Activated naive CD4-positive, alpha-beta T cell treated with Interleukin-2 at 50 U/mL for 16 hours (primary cell): ENCODE measurements at places on chromosomes 1 and 21.
A peak's percentile ranks its signal among the peaks of the same experiment; 100 is the strongest.

DNA sequence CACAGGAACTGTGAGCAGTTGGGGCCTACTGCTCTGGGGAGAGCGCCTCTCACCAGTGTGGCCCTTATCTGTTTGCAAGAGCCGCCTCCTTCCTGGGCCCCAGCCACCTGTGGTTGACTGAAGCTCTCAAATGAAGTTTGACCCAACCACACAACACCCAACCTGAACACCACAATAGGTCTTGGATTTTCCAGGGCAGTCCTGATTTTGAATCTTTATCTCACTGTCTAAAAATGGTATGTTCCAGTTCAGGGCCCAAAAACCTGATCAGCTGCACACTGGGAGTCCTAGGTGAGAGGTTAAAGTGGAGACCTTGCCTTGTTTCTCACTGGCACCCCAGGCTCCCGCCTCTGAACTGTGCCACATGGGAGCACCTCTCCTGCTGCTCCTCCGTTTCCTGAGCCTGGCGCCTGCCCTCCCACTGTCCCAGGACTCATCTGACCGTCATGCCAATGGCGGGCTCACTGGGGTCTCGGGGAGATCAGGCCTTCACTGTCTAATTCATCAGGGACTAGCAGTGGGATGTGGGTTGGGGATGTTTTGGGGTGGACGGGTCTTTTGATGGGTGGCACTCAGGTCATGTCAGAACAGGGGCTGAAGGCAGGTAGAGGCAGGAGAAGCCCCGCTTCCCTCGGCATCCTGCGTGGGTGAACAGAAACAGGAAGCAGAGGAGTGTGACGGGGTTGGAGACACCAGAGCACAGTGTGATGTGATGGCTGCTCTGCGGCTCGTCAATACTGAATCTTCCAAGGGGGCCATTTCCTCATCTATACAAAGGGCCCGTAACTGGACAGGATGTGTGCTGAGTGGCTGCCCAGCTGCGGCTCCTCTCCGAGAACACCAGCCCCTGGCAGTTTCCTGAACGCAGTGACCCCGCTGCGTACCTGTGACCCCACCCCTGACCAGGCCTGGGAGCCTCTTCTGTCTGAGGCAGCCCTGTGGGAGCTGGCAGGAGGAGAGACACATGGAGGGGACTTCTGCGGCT lies 59.6 kb upstream of the ITPKB start:
- DNase-seq, result peak; percentile 64

DNA sequence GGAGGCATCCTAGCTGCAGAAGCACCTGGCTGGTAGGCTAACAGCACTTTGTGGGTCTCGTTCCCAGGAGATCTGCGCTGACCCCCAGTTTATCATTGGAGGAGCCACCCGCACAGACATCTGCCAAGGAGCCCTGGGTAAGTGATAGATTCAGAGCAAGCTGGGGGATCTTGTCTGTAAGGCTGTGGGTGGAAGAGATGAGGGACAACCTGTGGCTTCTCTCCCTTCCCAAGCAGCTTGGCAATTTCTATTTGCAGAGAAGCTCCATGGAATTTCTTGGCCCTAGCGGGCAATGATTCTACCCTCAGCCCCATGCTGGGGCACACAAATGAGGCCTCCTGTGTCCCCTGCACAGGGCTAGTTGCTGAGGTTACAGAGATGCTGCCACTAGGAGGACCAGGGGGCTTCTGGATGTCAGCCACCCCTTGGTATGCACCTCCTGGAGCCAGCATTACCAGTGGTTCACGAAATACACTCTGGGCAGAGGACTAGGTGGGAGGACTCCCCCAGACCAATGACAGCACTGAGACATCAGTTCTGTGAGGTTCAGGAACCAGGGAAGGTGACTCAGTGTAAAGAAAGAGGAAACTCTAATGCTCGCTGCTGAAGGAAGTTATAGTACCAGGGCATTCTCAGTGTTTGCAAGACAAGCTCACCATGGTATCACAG lies 5.5 kb downstream of the CAPN2 start:
- DNase-seq, result peak; percentile 30

DNA sequence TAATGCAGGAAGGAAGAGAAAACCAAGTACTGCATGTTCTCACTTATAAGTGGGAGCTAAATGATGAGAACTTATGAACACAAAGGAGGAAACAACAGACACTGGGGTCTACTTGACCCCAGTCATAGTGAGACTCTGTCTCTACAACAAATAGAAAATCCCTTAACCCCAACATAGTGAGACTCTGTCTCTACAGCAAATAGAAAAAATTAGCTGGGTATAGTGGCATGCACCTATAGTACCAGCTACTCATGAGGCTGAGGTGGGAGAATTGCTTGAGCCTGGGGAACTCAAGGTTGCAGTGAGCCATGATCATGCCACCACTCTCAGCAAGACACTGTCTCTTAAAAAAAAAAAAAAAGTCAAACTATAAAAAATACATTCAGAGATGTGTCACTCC lies 42.7 kb downstream of the GIPC2 start:
- DNase-seq, result no peak

DNA sequence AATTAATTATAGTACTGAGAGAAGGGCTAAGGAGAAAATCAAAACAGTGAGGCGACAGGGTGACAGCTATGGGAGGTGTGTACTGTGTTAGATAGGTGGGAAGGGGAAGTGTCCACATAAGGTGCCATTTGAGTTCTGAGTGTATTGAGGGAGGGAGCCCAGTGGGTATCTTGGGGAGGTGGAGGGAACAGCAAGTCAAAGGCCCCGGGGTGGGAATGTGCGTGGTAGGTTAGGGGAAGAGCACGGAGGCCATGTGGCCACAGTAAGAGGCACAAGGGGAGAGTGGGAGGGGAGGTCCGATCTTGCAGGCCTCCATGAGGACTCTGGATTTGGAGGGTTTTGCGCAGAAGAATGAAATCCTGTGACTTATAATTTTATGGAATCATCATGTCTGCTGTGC lies 3.0 kb upstream of the XKR8 start:
- no peak for DNase-seq

DNA sequence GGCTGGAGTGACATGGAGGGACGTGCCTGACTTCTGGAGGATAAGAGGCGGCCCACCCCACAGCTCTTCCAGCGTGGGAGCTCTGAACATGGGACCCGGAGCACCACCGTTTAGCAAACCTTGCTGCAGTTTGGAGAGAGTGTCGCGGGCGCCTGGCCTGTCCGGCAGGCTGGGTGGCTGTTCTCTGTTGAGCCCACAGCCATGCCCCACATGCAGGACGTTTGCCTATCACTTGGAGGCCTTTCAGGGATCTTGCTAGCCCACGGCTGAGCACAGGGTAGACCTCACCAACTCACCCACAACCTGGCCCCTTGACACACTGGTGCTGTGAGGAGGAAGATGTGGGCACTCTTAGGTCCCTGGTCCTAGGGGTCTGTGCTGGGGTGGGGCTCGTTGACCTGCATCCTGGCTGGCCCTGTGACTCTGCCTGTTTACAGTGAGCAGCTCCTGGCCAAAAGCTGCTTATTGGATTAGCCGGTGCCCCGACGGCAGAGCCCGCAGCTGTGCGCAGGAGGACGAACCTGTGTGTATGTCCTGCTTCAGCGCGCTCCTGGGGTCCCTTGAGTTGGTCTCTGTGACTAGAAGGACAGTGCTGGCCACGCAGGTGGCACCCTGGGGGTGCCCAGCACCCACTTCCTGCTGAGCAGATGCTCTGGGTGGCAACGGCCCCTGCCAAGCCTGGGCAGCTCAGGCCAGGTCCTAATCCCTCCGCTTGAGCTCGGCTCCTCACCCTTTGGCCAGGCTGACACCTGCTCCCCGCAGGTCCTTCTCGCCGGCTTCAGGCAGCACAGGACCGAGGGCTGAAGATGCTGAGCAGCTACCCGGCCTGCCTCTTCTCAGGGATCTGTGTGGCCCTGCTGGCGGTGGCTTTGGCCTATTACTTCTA lies 72.4 kb upstream of the TRAPPC10 start:
- DNase-seq, result no peak

- no peak for DNase-seq
Observed at GRCh38 chr1:34500451-34500850, 254.4 kb upstream of the GJB5 start.

GRCh38 chr1:227929751-227930472 lies 17.8 kb downstream of the WNT9A start:
- no peak for DNase-seq

- no peak for DNase-seq
Observed at GRCh38 chr1:7526196-7526866, 244.8 kb upstream of the VAMP3 start.

- no peak for DNase-seq
Observed at GRCh38 chr1:91900562-91900961, 14.6 kb upstream of the TGFBR3 start.

- DNase-seq, result no peak
Observed at GRCh38 chr1:44851308-44851707, 8.3 kb upstream of the PTCH2 start.

DNA sequence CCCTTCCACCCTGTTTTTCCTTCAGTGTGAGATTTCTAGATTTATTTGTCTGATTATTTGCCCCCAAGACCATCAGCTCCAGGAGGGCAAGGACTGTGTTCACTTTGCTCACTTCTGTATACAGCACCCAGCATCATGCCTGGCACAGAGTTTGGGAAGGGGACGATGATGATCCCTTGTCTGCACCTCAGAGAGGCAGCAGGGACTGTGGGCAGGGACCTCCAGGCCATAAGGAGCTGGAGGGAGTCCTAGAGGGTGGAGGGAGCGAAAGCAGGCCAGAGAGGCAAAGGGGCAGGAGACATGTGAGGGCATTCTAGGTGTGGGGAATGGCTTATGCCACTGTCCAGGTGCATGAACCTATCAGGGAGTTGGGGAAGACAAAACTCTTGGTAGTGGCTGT lies 32.8 kb downstream of the H3-3A start:
- no peak for DNase-seq

DNA sequence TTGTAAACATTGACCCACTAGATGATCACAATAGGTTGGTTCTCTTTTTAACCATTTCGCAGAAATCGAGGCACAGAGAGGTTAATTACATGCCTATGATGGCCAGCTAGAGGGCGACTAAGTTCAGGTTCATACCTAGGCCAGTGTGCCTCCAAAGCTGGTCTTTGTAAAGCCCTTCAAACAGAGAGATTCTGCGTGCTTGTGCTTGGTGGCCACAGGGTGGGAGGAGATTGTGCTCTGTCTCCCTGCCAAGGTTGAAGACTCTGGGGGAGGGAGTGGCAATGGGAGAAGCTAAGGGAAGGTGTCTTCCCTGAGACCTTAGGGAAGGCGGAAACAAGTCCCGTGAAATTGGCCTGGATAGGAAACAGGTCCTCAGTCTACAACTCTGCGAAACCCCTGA lies 59.1 kb upstream of the RBM15 start:
- no peak for DNase-seq

GRCh38 chr1:192445839-192446489 lies 129.2 kb downstream of the RGS21 start:
- peak; percentile 53 for DNase-seq

- DNase-seq, result no peak
Observed at GRCh38 chr1:93839307-93839706, 39.7 kb downstream of the DNTTIP2 start.

DNA sequence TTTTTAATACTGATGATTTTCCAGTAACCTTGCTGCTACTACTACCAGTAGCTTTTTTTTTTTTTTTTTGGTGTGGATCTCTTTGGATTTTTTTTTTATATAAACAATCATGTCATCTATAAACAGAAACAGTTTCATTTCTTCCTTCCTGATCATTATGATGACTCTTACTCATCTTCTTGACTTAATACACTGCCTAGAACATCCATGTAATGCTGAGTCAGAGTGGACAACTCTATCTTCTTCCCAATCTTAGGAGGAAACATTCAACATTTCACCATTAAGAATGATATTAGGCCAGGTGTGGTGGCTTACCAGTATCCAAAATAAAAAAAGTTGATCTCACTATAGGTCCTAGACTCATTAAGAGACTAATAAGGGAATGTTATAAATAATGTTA lies 69.1 kb downstream of the RUSC1 start:
- no peak for DNase-seq

GRCh38 chr1:234675572-234675971 lies 65.6 kb upstream of the IRF2BP2 start:
- DNase-seq, result no peak

- peak; percentile 41 for DNase-seq
Observed at GRCh38 chr1:32014199-32014947, 705 bp downstream of the KHDRBS1 start.

DNA sequence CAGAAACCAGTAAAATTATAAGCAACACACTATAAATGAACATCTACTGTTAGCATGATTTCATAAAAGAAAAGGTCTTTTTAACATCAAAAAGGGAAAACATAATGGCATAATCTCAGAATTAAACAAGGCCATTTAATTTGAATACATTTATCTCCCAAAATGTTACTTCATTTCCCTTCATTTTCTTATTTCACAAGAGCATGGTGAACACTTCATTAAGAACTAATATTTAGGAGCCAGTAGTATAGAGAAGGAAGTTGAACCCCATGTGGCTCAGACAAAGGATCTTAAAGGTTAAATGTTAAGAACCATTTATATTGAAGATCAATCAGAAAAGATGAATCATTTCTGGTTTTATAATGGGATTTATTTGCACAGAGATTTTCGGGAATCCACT lies 981.7 kb downstream of the TTLL7 start:
- DNase-seq, result no peak

DNA sequence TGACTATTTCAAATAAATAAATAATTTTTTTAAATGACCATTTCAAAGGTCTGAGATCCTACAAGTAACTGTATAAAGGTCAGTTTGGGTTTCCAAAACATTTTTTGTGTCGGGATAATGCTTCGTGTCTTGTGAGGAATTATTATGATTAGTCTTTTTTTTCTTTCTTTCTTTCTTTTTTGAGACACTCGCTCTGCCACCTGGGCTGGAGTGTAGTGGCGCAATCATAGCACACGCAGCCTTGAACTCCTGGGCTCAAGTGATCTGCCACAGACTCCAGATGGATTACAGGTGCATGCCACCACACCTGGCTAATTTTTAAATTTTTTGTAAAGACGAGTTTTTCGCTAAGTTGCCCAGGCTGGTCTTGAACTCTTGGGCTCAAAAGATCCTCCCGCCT lies 1.9 kb upstream of the SDE2 start:
- DNase-seq, result no peak

- no peak for DNase-seq
Observed at GRCh38 chr21:15421947-15422346, 307.8 kb upstream of the USP25 start.

DNA sequence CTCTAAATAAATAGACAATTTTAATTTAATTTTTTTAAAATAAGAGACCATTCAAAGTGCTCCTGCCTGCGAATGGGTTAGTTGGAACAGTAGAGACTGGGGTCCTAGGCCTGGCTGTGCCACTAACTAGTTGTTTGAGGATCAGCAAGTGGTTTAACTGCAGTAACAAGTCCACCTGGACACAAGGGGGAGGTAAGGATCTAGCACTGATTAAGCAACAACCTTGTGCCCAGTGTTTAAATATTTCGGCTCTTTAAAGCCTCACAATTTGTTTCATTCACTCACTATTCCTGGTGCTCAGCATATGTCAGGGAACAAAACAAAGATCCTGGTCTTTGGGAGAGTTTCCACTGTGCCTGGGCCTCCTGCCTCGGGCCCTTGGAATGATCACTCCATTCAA lies 1.6 kb upstream of the AGT start:
- DNase-seq, result no peak

- no peak for DNase-seq
Observed at GRCh38 chr1:42431514-42431913, 24.3 kb downstream of the ZMYND12 start.
